ENCODE measurements at places on chromosomes 7 and 10.

GRCh38 chr10:109769966-109770365 is 153.3 kb downstream of the XPNPEP1 start:
- DNase-seq = no peak

DNA sequence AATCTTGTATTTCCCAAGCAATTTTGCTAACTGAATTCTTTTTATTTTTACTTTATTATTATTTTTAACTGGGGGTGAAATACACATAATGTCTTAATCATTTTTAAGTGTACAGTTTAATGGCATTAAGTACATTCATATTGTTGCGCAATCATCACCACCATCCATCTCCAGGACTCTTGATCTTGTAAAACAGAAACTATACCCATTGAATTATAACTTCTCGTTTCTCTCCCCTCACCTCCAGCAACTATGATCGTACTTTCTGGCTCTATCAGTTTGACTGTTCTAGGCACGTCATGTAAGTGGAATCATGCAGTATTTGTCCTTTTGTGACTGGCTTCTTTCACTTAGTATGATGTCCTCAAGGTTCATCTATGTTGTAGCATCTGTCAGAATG is 108.8 kb downstream of the ARL5B start:
- DNase-seq = no peak

DNA sequence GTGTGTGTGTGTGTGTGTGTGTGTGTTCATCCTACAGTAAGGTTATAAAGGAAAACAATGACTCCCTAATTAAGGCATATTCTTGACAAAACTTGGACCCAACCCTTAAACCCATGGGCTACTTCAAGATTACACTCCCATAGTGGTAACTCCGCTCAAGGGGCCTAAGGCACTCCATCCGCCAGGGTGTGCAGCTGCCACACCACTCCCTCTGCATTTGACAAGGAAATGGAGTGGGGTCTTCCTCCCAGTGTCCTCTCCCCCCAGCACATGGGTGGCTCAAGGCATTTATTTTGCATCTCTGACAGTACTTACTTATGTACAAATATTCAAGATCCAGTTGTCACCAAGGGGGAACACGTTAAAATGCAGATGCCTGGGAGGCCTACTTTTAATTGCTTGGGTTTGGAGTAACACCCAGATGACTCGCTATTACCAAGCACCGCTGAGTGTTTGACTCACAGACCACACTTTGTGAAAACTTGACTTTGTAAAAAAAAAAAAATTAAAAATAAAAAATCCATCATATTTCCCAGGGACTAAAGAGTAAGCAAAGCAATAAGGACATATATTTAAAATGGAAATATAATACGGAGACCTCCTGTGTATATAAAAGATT is 53.0 kb upstream of the AGR3 start:
- DNase-seq = no peak

- no peak for DNase-seq
Measured at GRCh38 chr10:89337484-89337883, 9.7 kb downstream of the IFIT3 start.

DNA sequence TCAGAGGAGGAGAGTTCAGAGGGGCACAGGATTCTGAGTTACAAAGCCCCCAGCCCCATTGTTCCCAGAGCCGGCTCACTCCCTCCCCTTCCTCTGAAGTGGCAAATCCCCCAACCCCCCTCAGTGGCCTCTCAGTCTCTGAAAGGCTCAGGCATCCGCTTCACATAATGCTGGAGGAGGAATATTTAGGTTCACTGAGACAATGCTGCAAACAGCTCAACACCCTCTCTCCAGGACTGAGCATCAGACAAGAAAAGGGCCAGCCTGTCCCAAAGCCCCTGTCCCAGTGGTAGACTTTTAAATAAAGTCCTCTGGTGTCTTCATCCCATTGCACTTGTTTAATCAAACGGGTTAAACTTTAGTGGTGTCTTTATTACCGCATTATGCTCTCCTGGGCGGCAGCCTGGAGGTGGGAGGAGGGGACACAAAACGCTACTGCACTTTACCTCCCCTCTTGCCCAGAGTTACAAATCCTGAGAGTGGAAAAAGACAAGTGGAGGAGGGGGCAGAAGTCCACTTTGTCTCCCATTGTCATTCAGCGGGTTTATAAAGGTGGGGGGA is 257.9 kb downstream of the FGFR2 start:
- DNase-seq = no peak

DNA sequence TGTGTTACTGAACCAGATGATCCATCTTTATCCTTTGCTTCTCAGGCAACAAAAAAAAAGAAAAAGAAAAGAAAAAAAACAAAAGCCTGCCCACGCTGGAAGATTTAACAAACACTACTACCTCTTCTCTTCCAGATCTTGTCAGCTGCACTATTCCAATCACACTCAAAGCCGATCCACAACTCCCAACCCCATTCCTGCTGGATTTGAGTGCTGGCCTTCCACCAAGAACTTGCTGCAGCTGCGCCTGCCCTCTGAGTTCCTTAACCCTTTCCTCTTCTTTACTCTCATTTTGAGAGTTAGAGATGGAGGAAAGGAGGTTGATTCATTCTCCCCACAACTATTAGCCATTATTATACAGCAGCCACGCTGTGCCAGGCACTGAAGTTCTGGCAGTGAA is 16.0 kb upstream of the ITGA8 start:
- no peak for DNase-seq

DNA sequence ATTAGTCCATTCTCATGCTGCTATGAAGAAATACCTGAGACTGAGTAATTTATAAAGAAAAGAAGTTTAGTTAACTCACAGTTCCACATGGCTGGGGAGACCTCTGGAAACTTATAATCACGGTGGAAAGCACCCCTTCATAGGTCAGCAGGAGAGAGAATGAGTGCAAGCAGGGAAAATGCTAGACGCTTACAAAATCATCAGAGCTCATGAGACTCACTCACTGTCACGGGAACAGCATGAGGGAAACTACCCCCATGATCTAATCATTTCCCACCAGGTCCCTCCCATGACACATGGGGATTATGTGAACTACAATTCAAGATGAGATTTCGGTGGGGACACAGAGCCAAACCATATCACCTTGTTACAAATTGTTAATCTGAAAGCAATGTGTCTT is 15.8 kb downstream of the TAS2R39 start:
- no peak for DNase-seq

GRCh38 chr7:23027261-23027660 is 13.3 kb upstream of the HYCC1 start:
- no peak for DNase-seq

DNA sequence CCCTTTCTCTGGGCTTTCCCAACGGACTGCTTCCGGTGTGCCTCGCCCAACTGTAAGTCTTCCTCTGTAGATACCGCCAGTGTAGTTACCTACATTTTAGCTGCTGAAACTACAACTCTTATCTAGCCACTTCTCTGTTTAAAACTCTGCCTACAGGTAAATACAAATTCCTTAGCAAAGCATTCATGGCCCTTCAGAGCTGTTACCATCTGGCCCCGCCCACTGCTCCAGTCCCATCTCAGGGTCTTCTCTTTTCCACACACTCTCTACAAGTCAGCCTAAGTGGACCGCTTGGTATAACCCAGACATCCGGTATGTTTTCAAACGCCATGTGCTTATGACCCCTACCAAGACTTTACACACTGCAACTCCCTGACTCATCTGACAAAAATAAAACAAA is 41.0 kb upstream of the LAMB4 start:
- DNase-seq = no peak

DNA sequence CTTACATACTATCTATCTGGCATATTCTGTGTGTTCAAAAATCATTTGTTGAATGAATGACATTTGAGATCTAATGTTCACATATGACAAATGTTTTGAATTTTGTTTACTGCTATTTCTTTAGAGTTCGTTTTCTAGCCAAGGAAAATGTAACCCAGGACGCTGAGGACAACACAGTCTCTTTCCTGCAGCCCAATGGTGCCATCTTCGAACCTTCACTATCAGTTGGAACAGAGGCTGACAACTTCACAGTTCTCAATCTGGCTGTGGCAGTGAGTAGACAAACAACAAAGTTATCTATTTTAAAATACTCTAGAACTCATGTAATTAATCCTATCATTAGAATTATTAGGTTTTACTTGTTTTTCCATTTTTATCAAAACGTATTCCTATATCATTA is 22.5 kb downstream of the CD36 start:
- DNase-seq = no peak

- DNase-seq = peak; percentile 52
Measured at GRCh38 chr7:111108000-111108399, 17.1 kb downstream of the LRRN3 start.

- DNase-seq = no peak
Measured at GRCh38 chr7:155874010-155874409, 61.7 kb upstream of the SHH start.

DNA sequence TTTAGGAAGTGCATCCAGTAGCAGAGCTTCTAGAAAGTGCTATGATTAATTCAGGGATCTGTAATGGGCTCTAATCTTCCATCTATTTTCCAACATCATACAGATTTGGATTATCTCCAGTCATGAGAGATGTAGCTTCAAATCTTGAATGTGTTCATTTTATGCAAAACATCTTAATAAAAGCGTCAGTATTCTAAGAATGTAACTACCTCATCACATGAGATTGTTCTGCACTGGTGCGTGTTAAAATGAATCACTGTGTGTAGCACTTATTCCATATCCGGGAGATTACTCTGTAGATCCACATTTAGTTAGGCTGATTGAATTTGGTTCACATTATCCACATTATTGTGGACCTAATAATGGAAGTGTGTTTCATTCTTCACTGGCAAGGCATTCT is 344.9 kb upstream of the CHRM2 start:
- no peak for DNase-seq

DNA sequence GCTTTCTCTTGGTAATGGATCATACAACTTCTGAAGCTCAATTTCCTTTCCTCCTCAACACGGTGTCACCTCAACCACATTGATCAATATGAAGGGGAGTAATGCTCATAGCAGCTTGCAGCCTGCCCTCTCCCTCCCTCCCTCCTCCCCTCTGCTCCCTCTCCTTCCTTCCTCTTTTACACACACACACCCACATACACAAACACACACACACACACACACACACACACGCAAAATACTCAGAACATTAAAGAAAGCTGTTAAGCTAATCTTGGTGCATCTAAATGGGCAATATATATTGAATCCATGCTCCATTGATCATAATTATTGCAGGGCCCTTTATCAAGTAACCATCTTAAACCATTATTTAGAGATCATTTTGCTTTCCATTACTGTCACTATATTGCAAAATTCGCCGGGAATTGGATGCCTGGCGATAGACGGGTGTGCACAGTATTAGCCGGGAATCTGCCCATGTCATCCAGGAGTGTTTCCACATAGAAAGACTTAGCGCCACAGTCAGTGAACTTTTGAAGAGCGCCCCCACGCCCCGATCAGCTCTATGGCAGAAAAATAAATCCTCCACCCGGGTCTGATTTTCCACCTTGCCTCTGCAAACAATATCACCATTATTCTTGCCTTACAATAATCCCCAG is 122.0 kb downstream of the PRLHR start:
- DNase-seq = no peak

DNA sequence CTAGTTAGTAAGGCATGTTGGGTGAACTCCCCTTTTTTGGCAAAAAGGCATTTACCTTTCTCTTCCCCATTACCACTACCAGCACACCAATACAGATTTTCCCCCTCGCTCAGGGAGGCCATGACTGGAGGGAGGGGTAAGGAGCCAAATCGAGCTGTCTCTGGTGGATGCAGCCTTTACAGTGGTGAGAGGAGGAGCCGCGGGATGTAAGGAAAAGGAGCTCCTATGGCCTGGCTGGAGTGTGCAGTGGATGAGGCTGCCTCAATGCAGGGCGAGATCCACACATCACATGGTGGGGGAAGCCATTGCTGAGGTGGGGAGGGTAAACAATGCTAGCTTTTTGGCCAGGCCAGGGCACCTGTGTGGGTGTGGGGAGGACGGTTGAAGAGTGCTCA is 416.2 kb downstream of the EXOC4 start:
- no peak for DNase-seq

DNA sequence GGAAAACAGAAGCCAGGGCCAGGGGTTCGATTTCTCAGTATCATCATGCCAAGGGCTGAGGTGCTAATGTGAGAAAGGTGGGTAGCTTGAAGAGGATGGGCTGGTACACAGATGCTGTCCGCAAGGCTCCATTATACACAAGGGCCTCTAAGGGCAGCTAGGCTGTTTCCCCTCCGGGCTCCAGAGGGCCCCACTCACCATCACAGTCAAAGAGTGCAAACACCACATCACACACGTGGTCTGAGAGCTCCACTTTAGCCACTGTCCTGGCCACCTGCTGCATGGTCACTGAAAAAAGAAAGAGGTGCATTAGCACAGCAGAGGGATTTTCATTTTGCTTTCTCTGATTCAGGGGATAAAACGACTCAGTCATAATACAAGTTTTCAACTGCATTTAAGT is 20.9 kb upstream of the DNAJB12 start:
- DNase-seq = no peak

DNA sequence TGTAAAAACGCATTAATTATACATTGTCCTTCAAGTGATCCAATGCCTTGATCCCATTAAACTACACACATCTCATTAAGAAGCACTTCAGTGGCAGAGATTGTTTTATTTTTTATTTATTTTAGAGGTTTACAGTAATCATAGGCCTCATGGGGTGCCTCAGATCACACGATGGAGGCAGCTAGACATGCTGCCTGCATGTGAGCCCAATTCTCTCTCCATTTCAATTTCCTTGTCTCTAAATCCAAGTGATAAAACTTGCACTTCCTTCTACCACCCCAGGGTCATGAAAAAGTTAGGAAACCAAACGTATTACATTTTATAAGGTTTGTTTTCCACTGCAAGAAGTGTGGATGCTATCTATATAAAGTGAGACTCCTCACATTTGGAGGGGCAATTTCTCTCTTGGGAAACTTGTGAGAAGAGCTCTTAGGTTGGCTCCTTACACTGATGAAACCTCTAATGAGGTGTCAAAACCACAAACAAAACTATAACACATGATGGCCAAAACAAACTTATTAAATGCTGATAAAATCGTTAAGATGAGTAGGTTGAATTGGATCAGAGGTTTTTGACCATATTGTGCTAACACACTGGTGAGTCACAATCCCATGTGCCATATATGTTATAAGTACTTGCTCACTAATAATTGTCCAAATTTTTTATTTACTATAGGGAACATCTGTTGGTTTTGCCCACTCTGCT is 22.3 kb upstream of the XPNPEP1 start:
- DNase-seq = no peak

DNA sequence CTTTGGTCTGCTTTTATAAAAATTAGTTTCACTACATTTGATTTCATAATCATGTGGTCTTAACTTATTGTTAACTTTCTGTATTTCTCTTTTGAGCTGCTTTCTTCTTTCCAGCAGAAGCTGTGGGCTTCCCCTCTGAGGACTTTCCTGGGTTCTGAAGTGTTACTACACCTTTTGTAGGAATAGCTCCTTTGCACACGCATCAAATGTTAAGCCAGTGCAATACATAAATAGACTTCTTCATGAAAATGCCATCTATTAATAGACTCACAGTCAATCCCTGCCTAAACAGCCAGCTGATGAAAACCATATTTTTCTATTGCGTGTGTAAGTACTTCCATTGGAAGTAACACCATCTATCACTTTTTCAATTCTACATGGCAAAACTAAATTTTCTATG is 1.5 kb downstream of the ABCB4 start:
- DNase-seq = no peak

Measured in NCI-H748 treated with DMSO at 0.1 percent for 48 hours (cell line).